Activated naive CD4-positive, alpha-beta T cell treated with anti-CD3 and anti-CD28 coated beads, Interleukin-2, amount 50 U/mL, for 72 hours (primary cell): ENCODE measurements at places on chromosomes 3 and 15.

DNA sequence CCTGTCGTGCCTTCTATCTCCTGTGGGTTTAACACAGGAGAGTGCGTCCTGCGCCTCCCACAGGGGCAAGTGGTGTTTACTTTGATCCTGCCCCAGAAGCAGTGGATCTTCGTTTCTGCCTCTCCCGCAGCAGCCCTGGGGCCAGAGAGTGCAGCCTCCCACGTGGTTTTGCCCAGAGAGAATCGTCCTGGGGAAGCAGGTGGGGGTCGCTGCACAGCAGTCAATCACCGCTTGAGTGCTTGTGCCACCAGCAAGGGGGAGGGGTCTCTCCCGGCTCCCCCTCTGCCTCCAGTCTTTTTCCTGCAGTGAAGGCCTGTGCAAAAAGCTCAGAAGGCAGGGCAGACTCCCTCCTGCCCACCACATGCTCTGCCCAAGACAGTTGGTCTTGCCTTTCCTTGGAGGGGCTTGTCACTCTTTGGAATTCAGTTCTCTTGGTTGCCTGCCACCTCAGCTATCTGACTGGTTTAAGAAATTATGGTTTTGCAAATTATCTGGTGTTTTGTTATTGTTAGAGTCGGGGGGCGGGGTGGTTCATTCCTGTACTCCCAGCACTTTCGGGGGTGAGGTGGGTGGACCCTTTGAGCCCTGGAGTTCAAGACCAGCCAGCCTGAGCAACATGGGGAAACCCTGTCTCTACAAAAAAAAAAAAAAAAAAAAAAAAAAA lies 26.9 kb downstream of the STOML1 start:
- DNase-seq, result peak; percentile 61

DNA sequence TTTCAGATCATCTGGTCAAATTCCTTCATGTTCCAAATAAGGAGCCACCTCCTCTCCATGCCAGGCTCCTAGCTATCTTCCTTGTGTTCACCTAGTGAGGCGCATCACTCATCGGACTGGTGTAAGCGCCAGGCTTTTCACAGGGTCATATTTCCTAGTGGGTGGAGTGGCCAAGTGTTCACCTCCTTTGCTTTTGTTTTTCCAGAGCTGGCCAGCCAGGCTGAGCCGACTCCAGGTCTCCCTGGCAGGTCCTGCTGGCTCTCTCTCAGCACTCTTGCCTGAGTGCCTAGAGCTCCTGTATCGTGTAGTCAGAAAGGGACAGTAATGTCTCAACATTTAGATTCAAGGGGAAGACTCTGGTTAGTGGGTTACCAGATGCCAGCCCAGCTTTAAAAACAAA lies 31.0 kb downstream of the HEG1 start:
- DNase-seq, result no peak

DNA sequence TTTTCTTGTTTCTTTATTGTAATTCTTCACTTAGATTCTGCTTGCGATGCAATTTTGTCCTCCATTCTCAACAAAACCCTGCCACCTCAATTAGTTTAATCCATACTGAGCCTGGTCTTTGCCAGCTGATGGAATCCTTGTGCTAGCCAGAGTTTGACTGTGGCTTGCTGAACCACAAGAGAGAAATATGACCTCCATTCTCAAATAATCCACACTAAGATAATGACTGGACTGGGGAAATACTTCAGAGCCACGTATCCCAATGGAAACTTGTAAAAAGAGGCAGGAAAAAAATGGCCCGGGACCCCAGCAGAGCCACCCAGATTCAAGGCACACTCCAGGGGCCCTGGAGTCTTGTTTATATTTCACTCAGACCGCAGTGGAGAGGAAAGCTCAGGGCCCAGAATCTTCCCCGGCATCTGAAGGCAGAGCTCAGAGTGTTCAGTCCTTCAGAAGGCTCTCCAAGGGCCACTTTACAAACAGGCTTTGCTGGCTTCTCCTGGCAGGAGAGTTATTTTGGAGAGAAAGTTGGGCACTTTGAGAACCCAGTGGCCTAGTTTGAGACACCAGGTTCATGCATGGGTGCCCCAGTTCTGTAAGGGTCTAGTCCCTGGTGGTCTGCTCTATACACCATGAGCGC lies 62.7 kb downstream of the SSUH2 start:
- DNase-seq, result no peak

DNA sequence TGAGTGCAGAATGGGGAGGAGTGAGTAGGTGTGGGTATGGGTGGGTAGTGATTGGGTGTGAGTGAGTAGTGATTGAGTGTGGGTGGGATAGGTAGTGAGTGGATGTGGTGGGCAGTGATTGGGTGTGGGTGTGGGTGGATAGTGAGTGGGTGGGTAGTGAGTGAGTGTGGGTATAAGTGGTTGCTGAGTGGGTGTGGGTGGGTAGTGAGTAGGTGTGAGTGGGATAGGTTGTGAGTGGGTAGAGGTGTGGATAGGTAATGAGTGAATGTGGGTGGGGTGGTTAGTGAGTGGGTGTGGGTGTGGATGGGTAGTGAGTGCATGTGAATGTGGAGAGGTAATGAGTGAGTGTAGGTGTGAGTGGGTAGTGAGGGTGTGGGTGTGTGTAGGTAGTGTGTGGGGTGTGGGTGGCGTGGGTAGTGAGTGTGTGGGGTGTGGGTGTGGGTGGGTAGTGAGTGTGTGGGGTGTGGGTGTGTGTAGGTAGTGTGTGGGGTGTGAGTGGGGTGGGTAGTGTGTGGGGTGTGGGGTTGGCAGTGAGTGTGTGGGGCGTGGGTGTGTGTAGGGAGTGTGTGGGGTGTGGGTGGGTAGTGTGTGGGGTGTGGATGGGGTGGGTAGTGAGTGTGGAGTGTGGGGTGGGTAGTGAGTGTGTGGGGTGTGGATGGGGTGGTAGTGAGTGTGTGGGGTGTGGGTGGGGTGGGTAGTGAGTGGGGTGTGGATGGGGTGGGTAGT lies 5.3 kb downstream of the MINAR1 start:
- no peak for DNase-seq

DNA sequence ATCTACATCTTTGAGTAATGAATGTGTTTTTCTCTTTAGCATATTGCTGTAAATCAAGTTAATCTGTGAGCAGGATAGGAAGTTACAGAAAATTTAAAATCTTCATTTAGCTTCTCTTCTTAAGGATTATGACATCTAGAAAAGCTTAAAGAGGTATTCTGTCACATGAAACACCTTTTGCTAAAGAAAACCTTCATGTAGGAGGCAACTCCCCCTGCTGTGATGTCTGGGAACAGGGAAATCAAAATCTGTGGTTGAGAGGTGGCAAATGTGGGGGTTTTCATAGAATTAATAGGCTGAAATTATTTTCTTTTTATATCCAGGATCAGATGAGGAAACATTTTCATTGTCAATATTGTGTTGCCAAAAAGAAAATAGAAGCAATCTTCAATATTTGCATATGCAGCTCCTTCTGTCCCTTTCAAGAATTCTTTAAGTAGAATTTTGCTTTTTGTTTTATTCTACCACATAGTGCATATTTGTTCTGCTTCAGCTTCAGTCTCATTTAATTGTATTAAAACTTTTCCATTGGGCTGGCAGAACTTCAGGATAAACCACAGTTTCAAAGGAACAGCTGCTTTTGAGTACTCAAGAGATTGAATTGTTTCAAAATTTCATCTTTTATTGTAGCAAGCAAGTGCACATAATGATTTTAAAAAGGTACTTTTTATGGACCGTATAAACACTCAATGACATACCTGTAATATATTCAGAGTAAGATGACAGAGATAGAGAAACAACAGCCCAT lies 128.4 kb downstream of the RAP2B start:
- DNase-seq, result no peak

DNA sequence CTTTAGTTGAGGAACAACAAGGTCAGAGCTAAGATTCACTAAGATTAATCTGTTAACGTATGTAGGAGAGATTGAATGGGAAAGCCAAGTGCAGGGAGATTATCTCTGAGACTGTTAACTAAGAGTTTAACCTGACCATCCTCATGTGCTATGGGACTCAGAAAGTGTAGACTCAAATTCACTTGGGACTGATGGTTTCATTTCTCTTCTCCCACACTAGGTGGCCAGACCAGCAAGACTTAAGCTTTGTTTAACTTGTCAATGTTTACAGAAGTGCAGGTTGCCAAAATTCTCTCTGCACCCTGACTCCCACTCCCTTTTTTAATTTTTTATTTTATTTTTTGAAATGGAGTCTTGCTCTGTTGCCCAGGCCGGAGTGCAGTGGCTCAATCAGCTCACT lies 6.3 kb upstream of the HEXA start:
- DNase-seq, result no peak

- no peak for DNase-seq
These were observed 28.8 kb upstream of the TMEM115 start for GRCh38 chr3:50388016-50388719.

DNA sequence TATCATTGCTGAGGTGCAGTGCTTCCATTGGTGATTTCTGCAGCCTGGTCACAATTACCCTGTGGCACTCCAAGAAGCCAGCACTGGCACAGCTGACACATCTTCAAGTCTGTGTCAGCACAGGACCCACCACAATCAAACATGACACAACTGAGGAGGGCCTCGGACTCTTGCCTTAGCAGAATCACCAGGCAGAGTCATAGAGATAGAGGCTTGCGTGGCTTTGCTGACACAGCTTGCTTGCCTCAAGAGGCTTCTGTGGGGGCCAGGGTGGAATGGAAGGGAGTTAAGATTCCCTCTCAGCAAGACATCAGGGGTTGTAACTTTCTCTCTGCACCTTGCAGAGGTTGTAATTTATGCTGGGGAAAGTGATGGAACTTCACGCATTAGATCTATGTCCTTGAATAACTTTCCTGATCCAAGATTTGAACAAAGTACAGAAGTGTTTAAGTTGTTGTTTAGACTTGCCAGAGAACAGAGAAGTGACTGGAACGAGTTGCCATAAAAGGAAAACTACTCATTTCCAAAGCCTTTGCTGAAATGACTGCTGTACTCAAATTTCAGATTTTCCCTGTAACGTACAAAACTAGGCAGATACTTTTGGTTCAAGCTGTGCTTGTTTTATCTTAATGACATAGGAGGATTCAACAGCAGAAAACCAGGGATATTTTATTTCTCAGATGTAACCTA lies 170.7 kb downstream of the DIPK2A start:
- no peak for DNase-seq

DNA sequence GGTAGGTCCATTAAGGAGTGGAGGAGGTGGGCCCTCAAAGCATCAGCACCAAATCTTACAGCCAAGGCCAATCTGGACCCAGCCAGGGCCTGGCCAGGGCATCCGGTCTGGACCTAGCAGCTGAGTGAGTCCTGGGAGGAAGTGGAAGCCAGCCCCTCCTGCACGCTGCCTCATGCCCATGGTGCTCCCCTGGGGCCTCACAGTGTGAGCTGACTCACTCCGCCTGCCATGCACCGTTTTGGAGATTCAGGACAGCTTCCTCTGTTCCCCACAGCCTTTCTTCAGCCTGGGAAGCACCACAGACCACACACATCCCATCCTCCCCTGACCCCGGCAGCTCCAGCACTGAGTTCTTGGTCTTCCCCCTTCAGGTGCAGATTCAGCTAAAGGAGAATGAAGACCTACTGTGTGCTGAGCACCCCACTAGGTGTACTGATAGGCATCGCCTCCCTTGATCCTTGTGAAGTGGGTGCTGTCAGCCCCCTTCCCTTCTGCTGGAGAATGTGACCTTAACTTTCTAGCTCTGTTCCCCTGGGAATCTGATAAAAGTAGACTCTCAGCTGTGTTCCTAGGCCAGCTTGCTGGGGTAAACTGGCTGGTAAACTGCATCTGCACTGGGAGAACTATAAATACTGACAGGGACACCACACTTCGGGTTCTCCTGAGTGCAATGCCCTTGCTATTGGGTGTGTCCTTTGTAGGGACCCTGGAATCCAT lies 36.8 kb upstream of the SEC13 start:
- no peak for DNase-seq

GRCh38 chr3:162353414-162353813 lies 856.8 kb downstream of the OTOL1 start:
- no peak for DNase-seq

DNA sequence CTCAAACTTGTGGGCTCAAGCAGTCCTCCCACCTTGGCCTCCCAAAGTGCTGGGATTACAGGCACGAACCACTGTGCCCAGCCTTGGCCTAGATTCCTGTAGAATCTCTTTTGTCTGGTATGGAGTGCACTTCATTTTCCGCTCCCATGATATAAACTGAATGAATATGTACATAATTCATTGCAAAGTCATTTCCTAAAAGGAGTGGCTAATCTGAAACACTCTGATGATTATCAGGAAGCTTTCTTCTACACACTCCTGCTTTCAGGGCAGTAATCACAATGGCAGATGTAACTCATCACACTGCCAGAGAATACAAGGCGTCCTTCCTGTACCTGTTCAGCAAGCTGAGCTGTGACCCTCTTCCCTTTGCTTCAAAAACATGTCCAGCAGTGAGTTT lies 28.6 kb downstream of the RLBP1 start:
- DNase-seq, result no peak

GRCh38 chr3:122000936-122001605 lies 21.0 kb downstream of the ILDR1 start:
- DNase-seq, result no peak

GRCh38 chr3:123634149-123635051 lies 49.5 kb upstream of the HACD2 start:
- DNase-seq, result no peak

GRCh38 chr15:67050522-67051087 lies 14.8 kb upstream of the SMAD3 start:
- no peak for DNase-seq

GRCh38 chr3:123739106-123739505 lies 145.0 kb downstream of the MYLK start:
- DNase-seq, result no peak

- no peak for DNase-seq
These were observed 226.3 kb upstream of the MRPL3 start for GRCh38 chr3:131728898-131729642.

GRCh38 chr15:98628216-98628615 lies 20.1 kb upstream of the IGF1R start:
- DNase-seq, result no peak

- DNase-seq, result peak; percentile 9
These were observed 144.3 kb downstream of the EEFSEC start for GRCh38 chr3:128297401-128298138.

- no peak for DNase-seq
These were observed 124.6 kb downstream of the ARRDC4 start for GRCh38 chr15:98085003-98085639.

DNA sequence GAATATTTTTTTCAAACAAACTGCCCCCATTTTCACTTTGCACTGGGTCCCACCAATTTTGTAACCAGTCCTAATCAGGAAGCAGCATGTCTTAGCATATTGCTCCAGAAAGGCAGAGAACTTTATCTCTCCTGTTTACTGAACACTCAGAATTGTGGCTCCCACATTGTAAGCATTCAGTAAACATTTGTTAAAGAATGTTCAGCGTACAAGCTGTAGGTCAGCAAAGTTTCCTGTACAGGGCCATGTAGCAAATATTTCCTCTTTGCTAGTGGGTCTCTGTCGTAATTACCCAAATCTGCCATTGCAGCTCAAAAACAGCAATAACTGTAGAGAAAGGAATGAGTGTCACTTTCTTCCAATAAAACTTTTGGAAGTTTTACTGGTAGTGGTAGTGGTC lies 393.3 kb downstream of the GRM7 start:
- DNase-seq, result no peak
